ENCODE measurements at places on chromosomes 12 and 14.

DNA sequence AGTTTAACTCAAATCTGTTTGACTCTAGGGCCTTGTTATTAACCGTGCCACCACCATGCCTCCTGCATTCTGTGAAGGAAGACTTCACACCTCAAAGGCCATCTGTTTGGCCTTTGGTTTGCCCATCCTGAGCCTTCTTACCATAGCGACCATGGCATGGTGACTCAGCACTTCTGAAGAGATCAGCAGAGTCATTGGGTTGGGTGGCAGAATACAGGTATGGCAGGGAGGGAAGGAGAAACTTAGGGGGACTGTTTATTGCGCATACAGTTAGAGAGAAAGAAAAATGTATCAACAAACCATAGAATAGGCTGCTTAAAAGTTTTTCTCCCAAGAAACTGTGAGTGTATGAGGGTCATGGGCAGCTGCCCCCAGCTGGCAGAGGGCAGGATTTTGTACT is 49.2 kb downstream of the DAD1 start:
- no peak for DNase-seq

- DNase-seq, result no peak
These were observed 496.9 kb upstream of the TMEM132C start for GRCh38 chr12:127770118-127770517.

GRCh38 chr12:117533687-117534086 is 172.3 kb upstream of the NOS1 start:
- DNase-seq, result no peak

GRCh38 chr12:131351319-131352028 is 359.4 kb upstream of the SFSWAP start:
- peak; percentile 52 for DNase-seq

DNA sequence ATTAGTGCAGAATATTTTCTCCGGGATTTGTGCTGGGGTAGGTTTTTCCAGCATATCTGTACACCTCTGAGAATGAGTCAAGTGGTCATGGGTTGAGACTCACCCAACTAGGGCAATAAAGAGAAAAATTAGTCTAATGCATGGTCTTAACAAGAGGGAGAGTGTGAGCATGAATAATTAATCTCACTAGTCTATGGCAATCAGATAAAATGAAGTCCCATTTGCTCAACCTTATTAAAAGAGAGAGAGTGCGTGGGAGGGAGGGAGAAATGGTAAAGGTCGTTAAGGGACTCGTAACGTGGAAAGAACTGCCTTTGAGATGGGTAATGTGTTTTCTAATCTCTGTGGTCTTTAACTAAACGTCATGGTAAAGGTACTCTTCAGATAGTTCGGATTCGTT is 91.6 kb downstream of the TESC start:
- no peak for DNase-seq

DNA sequence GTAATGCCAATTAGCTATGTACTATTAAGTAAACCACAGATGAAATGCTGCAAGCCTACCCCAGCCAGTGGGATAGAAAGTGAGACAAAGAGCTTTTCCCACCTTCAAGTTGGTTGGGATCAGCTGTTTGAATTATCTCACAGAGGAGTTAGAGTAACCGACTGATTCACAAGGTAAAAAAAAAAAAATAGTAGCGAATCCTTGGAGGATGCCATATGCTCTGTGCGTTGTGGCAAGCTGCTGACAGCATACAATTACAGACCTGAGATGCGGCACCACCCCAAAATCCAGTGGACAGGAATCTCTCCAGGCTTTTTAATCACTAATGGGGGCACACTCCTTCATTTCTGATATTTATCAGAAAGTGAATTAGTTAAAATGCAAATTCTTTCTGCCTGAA is 157.0 kb upstream of the RMST start:
- DNase-seq, result no peak

DNA sequence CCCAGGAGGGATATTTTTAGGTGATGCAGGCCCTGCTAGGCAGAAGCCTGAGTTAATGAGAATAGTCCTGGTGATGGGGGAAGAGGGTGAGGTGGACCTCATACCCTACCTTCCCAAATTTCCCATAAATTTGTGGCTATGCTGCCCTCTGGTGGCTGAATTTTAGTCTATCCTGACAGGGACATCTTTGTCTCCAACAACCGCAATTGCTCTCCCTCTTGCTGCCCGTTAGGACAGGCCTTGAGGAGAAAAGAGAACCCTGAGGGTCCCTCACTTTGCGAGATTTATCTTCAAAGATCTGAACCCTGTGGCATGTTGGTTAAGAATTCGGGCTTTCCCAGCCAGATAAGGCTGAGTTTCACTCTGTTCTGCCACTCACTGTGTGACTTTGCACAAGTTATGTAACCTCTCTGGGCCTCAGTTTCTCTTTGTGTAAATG is 9.8 kb upstream of the ZNF385A start:
- DNase-seq, result peak; percentile 70

DNA sequence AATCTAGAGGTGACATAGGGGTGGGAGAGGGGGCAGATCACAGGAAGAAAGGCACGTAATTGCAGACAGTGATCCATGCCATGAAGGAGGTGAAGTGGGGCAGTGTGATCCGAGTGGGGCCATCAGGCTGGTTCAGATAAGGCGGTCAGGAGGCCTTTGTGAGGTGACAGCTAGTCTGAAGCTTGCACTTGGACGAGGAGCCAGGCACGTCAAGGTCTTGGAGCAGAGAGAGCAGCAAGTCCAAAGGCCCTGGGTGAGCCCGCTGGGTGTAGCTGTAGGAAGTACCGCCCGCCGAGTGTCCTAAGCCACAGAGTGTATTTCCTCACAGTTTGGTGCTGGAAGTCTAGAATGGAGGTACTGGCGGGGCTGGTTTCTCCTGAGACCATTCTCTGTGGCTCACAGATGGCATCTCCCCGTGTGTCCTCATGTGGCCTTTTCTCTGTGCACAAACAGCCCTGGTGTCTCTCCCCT is 23.6 kb downstream of the RHOF start:
- DNase-seq, result no peak

- no peak for DNase-seq
These were observed 201.3 kb downstream of the TTC7B start for GRCh38 chr14:90614696-90615516.

DNA sequence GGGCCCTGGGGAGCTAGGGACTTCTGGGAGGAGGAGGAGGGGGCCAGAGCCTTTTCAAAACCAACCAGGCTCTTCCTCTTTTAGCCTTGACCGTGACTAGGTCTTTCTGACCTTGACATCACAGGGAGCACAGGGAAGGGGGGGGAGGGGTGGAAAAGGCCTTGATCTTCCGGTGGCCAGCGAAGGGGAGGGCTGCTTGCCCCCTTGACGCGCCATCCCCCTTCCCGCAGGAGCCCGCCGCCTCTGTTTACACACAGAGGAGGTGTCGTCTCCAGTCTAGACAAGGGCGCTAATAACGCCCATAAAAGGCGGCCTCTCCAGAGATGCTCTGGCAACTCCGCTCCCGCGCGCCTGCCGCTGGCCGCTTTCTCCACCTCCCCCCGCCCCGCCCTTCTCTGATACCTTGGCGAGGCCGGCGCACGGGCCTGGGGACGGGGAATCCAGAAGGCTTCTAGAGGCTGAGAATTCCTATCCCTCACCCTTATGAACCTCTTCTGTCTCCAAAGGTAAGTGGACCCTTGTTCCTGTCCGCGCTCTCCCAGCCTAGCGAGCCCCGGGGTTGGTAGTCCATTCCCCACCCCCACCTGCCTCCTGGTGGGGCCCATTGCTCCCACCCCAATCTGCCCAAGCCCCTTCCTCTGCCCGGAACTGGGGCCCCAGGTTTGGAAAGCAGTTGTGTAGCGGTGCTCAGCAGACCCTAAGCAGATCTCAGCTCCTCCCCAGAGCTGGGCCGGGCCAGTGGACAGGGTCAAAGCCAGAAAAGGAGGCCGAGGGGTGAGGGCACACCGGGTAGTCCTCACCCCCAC is 4.9 kb upstream of the HOXC12 start:
- DNase-seq, result no peak

DNA sequence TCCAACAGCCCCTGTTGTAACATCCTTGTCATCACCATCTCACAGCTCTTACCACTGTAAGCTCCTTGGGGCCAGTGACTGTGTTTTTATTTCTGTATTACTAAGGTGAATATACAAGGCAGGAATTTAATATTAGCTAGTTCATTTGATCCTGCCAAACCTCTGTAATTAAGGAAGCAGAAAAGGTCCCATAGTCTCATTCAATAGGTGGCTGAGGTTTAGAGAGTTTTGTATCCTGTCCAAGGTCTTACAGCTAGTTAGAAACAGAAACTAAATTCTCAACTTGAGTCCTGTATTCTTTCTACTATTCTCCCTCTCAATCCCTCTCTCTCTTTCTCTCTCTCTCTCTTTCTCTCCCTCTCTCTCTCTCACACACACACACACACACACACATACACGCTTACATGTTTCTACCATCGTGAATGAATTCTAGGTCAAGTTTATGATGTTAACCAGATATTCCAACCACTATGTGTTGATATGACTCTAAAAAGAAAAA is 543 bp upstream of the GLIPR1 start:
- DNase-seq, result no peak

DNA sequence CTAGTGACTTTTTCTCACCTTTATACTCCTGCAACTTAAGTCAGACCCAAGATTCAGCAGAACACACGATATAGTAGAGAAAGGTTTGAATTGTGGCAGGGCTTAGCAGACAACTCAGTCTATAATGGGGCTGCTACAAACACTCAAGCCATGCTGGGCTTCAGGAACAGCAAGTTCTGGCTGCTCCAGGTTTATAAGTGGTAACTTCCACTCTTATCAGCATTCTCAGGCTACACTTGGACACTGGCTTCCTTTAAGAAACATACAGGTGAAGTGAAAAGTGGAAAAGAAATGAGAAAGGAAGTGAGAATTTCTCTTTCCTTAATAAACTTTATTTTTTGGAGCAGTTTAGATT is 21.7 kb downstream of the PLEKHD1 start:
- DNase-seq, result no peak

DNA sequence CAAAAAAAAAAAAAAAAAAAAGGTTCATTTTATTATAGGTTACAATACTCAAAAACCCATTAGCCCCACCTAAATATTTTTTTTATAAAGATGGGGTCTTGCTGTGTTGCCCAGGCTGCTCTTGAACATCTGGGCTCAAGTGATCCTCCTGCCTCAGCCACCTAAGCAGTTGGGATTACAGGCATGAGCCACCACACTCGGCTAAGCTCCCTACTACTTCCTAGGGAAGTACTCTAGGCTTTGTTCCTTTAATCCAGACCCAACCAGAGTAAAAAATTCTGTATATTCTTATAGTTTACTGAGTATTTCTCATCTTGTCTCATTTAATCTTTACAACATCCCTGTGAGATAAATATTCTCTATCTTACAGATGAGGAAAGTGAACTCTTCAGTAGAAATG is 50.7 kb downstream of the RBMS2 start:
- DNase-seq, result no peak

DNA sequence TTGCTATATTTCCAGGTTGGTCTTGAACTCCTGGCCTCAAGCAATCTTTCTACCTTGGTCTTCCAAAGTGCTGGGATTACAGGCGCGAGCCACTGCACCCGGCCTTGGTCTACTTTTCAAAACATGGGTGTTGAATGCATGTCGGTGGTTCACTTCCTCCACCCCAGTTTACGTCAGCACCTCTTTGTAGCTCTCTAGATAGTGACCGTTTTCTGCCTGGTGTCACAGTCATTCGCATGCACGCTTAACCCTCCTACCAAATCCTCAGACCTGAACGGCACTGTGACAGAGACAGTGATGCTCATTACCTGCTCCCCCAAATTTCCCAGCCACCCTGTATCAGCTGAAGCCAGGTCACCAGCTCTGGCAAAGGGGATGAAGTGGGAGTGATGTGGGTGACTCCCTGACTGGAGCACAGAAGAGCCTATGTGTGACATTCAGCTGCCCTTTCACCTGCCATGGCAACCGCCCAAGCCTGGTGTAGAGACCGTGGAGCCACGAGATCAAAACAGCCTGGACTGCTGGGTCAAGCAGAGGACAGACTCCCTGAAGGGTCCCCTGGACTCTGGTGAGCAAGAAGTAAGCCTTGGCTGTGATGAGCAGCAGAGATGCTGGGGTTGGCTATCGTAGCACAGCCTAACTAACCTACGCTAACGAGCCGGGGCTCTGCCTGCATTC is 66.2 kb upstream of the GPR68 start:
- no peak for DNase-seq

GRCh38 chr14:43706900-43707299 is 800.2 kb downstream of the FSCB start:
- no peak for DNase-seq

GRCh38 chr14:57493467-57494181 is at the start of gene CCDC198:
Gene CCDC198, minus strand, starts transcription at chr14:57493857. Its CDS starts 142 bp downstream, at chr14:57493715.
- no peak for DNase-seq

DNA sequence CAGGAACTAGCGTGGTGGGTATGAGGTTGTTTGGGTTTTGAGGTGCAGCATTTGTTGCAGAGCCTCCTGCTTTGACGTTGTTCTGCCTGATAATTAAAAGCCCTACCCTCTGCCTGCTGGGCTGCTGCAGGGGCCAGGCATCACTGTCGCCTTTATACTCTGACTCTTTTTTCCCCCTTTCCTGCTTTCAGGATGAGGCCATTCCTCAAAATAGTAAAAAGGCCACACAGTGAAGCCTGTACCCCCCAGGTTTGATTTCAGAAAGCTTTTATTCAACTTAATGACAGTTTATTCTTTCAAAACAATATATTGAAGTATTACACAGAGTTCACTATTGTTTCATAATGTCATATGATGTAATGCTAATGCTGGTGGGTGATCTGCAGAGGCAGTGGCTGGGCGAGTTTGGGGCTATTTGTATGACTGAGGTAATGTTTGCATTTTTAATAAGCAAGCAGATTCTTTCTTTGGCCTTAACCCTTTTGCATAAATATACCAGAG is 9.1 kb downstream of the BORCS5 start:
- DNase-seq, result no peak

GRCh38 chr12:105906561-105906960 is 232.2 kb downstream of the NUAK1 start:
- DNase-seq, result no peak

DNA sequence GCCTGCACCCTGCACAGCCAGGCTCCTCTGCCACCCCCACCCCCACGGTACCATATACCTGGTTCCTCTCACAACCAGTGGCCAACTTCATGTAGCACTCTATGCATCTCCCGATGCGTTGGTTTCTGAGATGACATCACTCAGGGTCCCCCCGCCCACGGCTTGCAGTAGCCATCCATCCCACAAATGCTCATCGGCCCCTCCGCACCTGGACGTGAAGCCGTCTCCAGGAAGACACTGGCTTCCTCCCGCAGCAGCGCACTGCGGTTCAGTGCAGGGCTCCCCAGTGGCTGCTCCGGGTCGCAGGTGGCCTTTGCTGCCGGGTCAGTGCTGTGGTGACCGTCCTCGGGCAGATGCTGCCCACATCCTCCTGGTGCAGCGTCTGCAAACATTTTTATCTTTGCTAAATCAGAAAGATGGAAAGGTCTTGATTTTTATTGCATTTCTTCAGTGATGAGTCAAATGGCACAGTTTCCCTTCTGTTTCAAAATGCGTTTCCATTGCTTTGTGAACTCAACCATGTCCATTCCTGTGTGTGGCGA is 27.5 kb upstream of the MMP17 start:
- DNase-seq, result no peak

- DNase-seq, result no peak
These were observed 309.2 kb downstream of the PRKD1 start for GRCh38 chr14:29618323-29619067.

DNA sequence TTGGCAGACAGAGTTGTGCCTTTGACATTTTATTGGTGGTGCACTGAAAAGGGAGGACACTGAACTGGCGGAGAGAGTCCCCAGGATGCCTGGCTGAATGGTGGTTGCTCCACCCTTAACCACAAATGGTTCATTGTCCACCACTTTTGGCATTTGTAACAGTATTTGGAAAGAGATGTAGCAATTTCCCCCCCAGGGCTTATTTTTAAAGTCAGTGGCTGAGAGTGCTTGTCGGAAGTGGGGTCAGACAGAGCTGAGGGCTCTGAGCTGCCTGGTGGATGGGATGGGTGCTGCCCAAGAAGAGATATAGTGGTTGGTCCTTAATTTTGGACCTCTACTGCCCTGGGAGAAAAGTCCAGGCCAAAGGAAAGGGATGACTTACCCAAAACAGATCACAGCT is 31.5 kb upstream of the FGF6 start:
- no peak for DNase-seq
